Nephron progenitor cell (in vitro differentiated cells): ENCODE measurements at places on chromosomes 2 and 18.

- peak; percentile 41 for DNase-seq
Measured at GRCh38 chr2:168200930-168201583, 46.3 kb downstream of the STK39 start.

GRCh38 chr18:14940735-14941134 is 192.8 kb downstream of the ANKRD30B start:
- DNase-seq: no peak

GRCh38 chr2:229887441-229887840 is 34.4 kb downstream of the TRIP12 start:
- no peak for DNase-seq

GRCh38 chr2:106107509-106108131 is 86.5 kb downstream of the UXS1 start:
- no peak for DNase-seq

- DNase-seq: no peak
Measured at GRCh38 chr2:129192841-129193253, 786.6 kb upstream of the RAB6C start.

- no peak for DNase-seq
Measured at GRCh38 chr2:214031566-214031965, 379.3 kb upstream of the VWC2L start.

DNA sequence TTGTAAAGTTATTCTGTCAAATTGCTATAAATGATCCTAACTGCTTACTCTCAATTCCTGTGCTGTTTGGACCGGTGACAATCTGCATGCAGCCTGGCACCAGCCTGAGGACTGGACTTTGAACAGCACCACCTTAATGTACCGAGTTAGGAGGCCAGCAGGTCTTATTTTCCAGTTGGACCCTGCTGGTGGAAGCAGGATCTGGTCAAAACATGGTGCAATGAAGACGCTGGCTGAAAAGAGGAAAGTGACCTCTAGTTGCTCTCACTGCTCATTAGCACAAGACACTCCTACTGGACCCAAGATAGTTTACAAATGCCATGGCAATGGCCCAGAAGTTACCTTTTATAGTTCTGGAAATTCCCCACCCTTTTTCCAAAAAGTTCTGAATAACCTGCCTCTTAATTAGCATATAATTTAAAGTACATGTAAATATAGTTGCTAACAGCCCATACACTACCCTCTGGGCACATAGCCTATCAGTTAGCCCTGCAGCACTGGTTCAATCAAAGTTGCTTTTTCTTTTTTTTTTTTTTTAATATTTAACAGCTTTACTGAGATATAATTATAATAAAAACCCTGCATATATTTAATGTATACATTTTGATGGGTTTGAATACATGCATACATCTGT is 35.8 kb downstream of the RBKS start:
- DNase-seq: no peak

DNA sequence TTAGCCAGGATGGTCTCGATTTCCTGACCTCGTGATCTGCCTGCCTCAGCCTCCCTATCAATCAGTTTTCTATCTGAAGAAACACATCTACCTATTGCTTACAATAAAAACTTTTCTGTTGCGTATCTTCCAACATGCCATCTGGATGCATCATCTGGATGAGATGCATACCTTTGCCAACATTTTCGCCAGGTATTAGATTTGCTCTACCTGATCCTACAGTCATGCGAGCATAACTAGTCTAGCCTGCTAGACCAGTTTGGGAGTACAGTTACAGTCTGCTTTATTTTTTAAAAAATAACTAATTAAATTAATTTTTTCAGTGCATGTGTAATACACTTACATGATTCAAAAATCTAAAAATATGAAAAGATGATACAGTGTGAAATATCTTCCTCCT is 334.0 kb upstream of the MEX3C start:
- no peak for DNase-seq

- peak; percentile 50 for DNase-seq
Measured at GRCh38 chr18:2847317-2848246, 776 bp downstream of the EMILIN2 start.

DNA sequence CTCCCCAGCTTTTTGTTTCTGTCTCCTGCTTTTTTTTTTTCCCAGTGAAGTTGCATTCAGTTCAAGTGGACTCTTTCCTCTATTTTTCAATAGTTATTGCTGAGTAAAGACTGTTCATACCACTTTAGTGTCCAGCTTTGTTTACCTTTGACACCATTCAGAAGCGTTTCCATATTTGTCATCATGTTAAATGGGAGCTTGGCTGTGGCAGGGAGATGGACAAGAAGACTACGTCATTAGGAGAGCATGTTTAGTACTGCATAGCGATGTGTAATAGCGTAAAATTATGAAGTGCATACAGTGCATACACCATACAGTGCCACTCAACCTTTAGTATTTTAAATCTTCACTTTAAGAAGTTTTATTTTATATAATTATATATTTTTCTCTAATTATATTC is 655.9 kb downstream of the DCC start:
- DNase-seq: no peak

DNA sequence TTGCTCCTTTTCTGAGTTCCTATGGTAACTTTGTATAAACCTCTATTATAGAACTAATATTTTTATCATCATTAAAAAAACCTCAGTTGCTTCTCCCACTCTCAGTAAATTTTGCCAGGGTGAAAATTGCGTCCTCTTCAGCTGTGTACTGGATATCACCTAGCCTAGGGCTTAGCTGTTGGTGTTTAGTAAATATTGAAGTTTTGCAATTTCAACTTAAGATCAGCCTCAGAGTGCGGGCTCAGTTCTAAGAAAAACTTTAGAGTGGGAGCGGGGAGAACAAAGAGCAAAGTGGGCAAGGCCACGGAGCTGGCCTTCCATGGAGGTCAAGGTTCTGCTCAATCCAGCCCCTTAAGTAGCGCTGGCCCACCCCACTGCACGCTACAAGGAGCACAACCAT is 488.3 kb upstream of the SPRED2 start:
- no peak for DNase-seq

DNA sequence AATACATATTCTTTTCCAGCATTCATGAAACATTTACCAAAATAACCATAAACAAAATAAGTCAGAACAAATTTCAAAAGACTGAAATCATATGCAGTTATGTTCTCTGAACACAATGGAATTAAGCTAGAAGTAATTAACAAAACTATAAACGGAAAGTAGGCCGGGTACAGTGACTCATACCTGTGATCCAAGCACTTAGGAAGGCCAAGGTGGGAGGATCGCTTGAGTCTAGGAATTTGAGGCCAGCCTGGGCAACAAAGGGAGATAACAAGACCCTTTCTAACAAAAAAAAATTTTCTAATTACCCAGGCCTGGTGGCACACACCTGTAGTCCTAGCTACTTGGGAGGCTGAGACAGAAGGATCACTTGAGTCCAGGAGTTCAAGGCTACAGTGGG is 14.9 kb downstream of the ATAD2B start:
- no peak for DNase-seq

DNA sequence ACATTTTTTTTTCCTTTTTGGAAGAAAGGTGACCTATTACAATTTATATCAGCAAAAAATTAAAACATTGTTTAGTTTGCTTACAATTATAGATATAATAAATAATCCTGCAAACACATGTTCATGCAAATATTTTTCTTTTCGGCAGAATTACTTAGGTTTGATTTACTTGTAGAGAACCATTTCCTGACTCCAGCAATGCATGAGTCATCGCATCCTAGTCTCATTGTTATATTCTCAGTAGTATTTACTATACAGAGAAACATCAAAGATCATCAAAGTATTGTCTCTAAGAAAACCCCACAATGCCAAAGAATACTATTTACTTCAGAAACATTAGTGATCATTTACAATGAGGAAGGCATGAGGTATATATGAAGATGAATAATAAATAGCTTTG is 40.4 kb upstream of the MTIF2 start:
- DNase-seq: no peak

DNA sequence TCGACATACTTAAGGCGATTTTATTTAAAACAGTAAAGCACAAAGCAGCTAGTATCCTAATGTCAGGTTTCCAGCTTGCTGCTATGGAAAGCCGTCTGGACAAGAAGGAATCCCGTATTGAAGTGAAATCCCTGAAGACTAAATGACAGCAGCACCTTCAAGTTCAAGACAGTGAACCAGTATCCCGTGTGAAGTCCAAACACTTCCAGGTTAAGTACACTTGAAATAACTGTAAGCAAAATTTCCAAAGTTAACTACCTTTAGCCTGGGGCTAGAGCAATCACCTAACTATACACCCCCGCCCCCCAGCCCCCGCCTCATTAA is 1.2 kb downstream of the MBOAT2 start:
- no peak for DNase-seq

GRCh38 chr18:4074647-4075046 is 380.5 kb downstream of the DLGAP1 start:
- DNase-seq: no peak

DNA sequence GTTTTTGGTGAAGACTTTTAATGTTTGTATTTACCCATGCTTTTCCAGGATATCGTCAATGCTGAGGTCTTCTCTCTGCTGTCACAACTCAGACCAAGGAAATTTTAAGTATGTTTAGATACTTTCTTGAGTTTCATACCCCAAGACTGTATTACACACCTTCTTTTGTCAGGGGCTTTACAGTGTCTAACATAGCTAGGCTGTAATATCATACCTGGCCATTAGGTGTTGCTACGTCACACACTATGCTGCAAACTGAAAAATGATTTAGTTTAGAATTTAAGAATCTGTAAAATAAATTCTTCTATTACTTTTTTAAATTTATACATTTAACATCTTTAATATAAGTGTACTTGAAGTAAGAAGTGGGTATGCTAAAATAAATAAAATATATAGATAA is 358.4 kb upstream of the NRP2 start:
- DNase-seq: no peak

- no peak for DNase-seq
Measured at GRCh38 chr2:128601298-128602037, 282.8 kb upstream of the HS6ST1 start.

- DNase-seq: no peak
Measured at GRCh38 chr2:215423234-215423633, 12.6 kb downstream of the FN1 start.

GRCh38 chr2:191222952-191223351 is 22.3 kb upstream of the MYO1B start:
- no peak for DNase-seq
